Occipital lobe (tissue), 3 donors: ENCODE measurements at places on chromosomes 6 and 20. TPM values are rescaled to one million over a fixed set of nuclear protein-coding genes. Genes with fewer than 3 reads are reported as not detected.

DNA sequence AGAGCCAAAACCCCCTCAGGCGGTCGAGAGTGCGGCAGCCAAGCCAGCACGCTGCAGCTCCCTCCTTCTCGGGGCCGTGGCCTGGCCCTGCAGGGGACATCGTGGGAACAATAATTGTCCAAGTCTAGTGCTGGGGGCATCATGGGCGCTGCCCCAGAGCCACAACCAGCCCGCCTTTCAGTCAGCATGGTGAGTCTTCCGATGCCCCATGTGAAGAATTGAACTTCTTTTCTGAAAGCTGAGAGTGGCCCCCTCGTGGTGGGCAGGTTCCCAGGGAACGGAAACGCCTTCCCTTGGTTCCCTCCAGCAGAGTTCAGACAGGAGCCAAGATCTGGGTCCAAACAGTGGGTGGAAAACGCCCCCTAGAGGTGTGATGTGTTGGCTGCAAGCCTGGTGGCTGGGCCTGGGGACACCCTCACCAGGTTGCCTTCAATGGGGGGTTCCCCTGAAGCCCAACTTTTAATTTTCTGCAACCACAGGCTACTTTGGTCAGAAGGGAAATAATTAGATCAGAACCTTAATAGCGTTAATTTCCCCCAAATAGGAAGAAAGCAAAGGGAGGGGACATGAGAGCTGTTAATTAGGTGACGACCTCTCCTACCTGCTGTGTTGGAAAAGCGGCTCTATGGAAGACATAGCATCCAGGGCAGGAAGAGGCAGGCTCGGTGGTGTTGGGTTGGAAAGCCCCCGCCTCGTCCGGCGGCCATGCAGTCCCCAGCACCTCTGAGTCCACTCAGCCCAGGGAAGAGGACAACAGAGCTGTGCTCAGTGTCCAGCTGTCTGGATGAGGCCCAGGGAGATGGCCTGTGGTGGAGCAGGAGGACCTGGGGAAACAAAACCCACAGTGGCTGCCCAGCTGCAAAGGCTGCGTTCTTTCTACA, 4.7 kb upstream of the MRGBP start:
- DNase-seq: peak; percentile 81

DNA sequence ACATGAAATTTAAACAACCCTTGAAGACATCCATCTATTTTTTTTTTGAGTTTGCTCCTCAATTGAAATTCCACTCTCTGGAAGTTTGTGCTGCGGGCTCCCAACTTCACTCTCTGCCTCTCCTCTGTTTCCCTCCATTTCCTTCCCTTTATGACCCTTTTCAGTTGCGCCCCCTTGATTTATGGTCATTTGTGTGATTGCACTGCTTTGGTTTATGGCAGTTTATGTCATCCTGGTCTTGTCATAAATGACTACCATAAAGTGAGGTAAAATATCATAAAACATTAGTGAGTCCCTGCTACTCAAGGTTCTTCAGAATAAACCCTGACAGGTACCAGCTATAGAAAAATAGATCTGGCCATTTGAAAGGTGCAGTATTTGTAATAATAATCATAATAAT, 348.3 kb upstream of the ZFP64 start:
- no peak for DNase-seq

DNA sequence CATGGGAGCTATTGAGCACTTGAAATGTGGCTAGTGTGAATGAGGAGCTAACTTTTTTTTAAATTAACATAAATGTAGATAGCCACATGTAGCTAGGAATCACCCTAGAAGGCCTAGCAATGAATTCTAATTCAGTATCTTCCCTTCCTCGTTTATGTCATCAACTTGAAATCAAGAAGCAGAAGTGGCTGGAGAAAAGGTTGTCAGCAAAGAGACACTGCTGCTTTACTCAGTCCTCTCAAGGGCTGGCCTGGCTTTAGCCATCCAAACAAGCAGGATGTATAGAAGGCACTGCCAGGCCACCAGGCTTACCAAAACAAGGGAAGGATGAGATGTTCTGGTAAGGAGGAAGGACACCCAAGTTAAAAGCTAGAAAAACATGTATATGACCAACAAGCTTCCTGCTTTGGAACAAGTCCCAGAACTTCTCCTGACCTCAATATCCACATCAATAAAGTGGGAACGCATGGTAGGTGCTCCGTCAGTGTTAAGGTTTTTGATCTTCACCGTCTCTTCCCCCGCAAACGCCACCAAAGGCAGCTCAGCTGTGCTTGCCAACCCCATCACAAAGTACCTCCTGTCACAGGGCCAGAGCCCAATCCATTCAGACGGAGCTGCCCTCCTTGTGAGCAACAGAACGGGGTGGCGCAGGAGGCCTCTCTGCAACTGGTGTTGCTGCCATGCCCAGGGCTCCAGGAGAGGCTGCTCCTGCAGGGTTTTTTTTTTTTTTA, 235.8 kb upstream of the RIN2 start:
- no peak for DNase-seq

DNA sequence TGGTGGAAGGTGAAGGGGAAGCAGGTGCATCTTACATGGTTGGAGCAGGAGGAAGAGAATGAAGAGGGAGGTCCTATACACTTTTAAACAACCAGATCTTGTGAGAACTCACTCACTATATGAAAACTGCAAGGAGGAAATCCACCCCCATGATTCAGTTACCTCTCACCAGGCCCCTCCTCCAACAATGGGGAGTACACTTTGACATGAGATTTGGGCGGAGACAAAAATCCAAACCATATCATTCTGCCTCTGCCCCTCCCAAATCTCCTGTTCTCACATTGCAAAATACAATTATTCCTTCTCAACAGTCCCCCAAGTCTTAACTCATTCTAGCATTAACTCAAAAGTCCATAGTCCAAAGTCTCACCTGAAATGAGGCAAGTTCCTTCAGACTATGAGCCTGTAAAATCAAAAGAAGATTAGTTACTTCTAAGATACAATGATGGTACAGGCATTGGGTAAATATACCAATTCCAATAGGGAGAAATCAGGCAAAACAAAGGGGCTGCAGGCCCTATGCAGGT, 60.5 kb downstream of the EDN1 start:
- DNase-seq: no peak

The UST gene
- 48.5 TPM for total RNA-seq
